ENCODE measurements at places on chromosomes 3 and 15.

- peak; percentile 3 for DNase-seq
Measured at GRCh38 chr15:88246666-88247446, 9.7 kb downstream of the NTRK3 start.

DNA sequence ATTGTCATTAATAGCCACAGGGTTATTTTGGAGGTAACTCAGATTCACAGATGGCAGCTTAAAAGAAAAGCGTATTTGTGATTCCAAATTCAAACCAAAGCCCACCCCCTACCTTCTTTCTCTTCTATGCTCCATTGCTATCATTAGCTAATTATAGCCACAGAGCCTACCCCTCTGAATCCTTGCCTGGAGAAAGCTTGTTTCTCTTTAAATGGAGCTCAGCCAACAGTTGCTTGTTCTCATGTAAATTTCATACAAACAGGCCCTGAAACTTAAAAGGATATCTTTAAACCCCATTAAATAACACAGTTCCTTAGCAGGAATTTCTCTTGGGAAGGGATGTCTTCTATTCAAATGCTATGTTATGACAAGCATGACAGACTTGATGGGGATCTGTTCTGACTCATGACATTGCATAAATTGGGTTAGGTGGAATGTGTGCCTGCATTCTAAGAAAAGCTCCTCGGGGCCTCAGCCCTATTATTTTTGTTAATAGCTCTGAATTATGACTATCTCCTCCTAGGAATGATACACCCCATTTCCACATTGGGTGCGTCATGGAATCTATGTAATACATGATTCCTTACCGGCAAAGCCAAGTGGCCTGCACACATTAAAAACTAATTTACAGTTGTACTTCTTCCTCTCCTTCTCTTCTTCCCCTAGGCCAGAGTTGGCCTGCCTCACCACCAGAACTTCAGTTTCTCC is 265.8 kb downstream of the TAFA4 start:
- no peak for DNase-seq

GRCh38 chr3:41207355-41207754 is 8.1 kb downstream of the CTNNB1 start:
- DNase-seq: no peak

DNA sequence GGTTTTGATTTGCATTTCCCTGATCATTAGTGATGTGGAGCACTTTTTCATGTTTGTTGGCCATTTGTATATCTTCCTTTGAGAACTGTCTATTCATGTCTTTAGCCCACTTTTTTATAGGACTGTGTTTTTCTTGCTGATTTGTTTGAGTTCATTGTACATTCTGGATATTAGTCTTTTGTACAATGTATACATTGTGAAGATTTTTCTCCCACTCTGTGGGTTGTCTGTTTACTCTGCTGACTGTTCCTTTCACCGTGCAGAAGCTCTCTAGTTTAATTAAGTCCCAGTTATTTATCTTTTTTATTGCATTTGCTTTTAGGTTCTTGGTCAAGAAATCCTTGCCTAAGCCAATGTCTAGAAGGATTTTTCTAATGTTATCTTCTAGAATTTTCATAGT is 91.1 kb upstream of the ATP11B start:
- DNase-seq: no peak

DNA sequence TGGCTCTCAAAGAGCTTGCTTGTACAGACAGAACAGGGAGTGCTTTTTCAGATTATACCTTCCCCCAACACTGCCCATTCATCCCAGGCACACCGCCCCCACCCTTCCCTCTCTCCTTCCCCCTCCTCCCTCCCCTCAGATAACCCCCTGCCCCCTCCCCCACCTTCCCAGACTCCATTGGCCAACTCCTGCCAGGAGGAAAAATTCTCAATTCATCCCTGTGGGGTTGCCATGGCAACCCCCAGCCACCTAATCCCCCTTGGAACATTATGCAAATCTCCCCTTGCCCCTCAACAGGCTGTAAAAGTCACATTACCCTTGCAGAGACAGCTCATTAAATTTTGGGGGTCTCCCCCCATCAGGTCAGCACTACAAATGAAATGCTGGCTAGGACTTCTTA is 14.3 kb downstream of the TLE3 start:
- no peak for DNase-seq

DNA sequence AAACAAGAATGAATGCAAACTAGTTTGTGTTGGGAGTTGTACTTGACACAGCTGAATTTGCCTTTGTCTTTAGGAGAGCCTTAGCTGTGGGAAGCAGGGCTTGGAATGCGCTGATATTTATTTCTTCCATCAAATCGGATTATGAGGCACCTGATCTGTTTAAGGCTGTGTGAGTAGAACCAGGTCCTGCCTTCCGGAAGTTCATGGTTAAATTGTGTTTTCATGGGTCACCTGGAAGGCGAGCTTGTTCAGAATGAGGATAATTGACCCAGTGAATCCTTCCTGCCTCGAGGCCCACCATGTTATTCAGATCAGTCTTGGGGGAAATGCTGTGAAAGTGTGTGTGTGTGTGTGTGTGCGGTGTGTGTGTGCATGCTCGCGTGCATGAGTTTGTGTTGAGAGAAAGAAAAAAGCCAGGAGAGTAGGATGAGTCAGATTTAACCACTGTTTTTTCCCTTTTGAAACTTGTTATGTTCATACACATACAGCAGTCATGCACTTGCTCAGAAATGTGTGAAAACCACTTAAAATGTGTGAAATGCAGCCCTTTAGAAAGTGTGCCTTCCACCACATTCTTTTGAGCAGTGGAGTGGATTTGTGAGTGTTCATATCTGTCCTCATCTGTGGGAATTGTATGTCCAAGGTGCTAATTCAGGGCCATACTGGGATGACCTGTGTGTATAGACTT is 36.7 kb downstream of the SMAD3 start:
- DNase-seq: no peak

DNA sequence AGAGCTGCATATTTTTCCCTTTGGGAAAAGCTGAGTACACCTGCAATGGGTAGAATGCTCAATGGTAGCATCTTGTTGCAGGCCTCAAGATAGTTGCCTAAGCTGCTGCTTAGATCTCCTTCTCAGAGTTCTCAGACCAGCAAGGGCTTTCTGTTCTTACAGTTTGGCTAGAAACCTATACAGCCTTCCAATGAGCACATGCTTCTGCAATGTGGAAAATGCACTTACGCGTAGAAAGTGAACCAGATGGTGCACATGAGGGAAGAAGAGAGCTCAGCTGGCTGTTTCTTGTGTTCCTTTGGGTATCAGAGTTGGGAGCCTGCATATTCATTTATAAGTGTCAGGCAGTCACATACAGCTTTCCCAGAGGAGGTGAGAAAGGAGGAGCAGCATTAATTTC is 136.4 kb downstream of the B3GALNT1 start:
- no peak for DNase-seq

DNA sequence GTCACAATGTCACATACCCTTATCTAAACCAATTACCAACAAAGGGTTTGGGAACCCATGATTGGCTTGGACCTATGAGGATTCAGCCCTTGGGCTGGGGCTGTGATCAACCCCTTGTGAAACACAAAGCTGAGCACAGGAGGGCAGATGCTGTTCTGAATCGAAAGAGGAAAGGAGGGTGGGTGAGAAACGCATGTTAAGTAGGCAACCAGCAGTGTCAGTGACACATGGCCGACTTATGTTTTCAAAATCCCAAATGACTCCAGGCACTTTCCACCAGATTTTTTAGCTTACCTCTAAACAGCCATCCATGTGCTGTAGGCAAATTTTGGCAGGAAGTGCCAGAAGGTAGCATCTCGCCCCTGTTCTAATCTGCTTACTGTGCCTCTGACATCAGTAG is 34.1 kb upstream of the KLHL25 start:
- no peak for DNase-seq

- DNase-seq: no peak
Measured at GRCh38 chr15:40100123-40100946, 8.3 kb downstream of the BMF start.

DNA sequence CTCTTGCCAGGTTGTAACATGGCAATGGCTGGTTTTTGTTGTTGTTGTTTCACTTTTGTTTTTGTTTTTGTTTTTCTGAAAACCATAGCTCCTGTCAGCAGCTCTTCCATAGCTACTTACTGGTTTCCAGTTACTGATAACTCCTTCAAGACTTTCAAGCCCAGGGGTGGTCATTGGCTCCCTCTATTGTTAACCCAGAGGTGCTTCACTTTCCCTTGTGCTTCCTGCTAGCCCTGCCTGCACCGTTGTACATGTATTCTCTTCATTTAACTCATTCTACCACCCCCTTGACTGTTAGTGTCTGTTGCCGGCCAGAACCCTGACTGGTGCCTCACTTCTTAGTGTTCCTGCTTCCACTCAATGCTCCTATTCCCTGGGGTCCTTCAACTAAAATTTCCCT is 4.2 kb upstream of the TRAT1 start:
- no peak for DNase-seq

DNA sequence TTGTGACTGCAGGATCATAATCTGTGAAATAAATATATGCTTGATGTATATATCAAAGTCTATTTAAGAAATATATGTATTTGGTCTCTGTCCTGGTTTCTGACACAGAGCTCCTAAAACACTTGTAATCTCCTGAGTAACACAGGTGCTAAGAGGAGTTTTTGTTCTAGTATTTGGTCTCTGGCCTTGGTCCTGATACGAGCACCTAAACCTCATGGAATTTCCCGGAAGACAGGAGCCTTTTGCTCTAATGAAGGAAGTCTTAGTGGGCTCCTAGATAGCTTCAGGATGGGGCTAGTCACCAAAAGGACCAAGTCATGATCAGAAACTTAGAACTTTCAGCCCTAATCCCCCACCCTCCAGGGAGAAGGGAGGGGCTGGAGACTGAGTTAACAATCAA is 19.2 kb upstream of the MUSTN1 start:
- no peak for DNase-seq

GRCh38 chr3:182980204-182981037 is at the start of gene DCUN1D1:
Gene DCUN1D1, minus strand, starts transcription at chr3:182980538. Its CDS starts 49 bp downstream, at chr3:182980489.
- DNase-seq: peak; percentile 45

Measured in amniotic stem cell (primary cell).